ENCODE measurements at places on chromosomes 6 and 20.

DNA sequence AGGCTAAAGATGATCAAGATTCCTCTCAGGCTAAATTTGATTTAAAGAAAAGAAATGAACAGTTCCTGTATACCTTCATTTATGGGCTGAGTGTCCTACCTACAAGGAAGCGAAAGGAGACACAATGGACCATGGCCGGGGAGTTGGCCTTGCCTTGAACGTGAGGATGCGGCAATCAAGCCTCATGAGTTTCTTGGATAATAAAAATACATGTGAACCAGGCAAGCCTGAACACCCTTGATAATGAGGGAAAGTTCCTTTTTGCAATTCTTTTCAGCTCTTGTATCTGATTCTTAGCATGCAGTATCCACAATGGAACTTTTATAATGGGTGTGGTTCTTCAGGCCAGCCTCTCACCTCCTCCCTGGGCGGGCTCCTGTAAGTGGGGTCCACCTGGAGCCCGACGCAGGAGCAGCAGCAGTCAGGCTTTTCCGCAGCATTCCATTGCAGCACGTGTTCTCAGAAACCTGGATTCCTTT, 83.8 kb downstream of the RNASET2 start:
- no peak for DNase-seq

GRCh38 chr6:118748311-118749062, 97.1 kb upstream of the CEP85L start:
- peak; percentile 10 for DNase-seq

- no peak for DNase-seq
Observed at GRCh38 chr6:62039605-62040004, 246.4 kb downstream of the KHDRBS2 start.

GRCh38 chr6:36984581-36985416, 1.2 kb downstream of the MTCH1 start:
- peak; percentile 44 for DNase-seq

GRCh38 chr6:7432391-7433120, 42.9 kb downstream of the RIOK1 start:
- no peak for DNase-seq

- no peak for DNase-seq
Observed at GRCh38 chr20:48819821-48820648, 7.8 kb downstream of the PREX1 start.

DNA sequence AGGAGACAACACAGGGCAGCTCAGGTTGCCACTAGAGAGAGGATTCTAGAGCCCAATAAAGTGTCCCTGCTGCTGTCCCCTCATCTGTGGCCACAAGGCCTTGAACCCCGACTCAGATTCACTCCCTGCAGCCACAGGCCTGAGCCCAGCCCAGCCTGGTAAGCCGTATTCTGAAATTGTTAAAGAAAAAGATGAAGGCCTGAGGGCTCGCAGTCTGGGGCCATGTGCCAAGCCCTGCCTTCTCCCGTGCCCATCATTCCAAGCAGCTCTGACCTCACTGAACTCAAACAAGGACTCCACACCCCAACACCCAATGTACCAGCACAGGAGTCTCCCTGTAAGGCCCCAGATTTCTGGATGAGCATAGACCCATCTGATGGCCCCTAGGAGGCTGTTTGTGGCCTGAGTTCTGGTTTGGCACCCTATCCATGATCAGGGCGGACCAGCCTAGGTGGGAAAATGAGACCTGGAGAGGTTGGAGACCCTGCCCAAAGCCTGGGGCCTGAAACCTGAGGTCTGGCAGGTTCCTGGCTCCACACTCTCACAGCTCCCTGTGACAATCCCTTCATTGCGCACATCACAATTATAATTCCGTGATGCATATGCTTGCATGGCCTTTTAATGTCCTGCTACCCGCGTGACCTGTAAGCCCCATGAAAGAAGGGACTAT, 62.0 kb upstream of the TOP1 start:
- DNase-seq: no peak

- DNase-seq: no peak
Observed at GRCh38 chr20:60115451-60115850, 157.2 kb downstream of the CDH26 start.

- no peak for DNase-seq
Observed at GRCh38 chr20:37979021-37979985, 54.0 kb downstream of the TTI1 start.

DNA sequence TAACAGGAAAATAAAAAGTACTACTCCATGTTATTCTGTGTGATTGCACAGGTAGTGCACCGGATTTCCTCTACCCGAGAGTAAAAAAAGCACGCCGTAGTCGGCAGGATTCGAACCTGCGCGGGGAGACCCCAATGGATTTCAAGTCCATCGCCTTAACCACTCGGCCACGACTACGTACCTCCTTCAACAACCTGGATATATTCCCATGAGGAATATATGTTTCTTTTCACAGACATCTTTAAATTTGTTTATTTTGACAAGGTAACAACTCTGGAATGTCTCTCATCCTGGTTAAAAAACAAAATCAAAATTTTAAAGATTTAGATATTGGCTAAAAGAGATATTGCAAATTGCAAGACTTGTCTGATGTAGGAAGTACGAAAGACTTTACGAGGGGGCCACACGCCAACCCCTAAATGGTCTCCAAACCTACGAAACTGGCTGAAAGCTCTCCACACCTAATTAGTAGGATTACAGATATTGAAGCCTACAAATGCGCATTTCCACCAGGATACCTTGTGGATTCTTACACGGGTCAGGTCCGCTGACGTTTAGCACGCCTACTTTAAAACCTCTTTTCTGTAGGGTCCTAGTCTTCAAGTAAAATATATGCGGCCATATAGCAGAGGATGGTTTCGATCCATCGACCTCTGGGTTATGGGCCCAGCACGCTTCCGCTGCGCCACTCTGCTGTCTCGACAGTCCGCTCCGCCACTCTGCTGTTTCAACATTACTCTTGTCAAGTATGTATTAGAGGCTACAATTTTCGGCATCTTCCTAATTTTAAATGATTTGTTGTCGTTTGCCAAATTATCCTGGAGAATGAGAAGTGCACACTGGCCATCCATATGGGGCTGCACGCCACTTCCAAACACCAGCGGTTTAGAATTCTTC, 52.2 kb upstream of the BTN3A2 start:
- DNase-seq: no peak

GRCh38 chr6:118775381-118775780, 118.6 kb upstream of the ASF1A start:
- DNase-seq: no peak

GRCh38 chr20:32455171-32455900, 97.2 kb downstream of the ASXL1 start:
- DNase-seq: no peak

DNA sequence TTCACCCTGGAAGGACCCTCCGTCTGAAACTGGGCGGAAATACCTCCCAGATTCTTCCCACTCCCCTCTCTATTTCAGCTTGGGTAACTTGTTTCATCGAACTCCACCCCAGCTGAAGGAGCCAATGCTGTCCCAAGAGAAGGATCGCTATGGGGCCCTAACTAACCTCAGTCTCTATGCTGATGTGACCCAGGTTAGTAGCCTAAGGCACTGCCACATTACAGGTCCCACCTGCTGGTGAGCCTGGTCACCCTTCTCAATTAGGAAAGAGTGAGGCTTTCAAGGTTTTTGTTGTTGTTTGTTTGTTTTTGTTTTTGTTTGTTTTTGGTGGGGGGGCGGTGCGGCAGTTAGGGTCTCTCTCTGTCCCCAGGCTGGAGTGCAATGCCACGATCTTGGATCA, 168.4 kb downstream of the OR2B2 start:
- DNase-seq: no peak

DNA sequence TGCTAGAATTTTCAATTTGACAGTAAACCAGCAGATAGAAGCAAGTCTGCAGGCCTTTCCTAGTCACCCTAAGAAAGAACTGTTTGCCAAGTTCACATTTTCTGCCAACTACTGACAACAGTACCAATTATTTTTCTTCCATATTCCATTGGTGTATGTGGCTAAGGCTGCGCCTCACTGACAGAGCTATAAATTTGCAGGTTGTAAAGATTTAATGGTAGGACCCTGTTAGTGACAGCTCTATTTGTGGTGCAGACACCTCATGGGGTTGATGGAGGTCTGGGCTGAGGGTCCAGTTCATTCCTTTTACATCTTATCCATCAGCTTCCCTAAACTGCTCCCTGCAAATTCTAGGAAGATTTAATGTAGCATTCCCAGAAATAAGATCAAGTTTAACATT, 228.5 kb downstream of the FRK start:
- DNase-seq: no peak

- DNase-seq: no peak
Observed at GRCh38 chr6:168035098-168035660, 37.7 kb downstream of the KIF25 start.

DNA sequence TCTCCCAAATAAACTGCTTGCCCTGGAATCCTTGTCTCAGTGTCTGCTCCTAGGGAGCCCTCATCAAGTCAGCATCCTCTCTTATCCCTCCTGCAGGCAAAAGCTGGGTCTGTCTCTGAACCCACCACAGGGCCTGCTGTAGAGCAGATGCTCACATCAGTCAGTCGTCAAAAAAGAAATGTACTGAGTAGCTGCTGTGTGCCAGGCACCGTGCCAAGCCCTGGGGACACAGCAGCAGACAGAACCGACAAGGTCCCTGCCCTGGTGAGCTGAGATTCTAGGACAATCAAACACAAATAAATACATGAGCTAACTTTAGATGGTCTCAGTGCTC, 68.5 kb downstream of the EYA2 start:
- DNase-seq: no peak

GRCh38 chr6:107374264-107374663, 85.1 kb downstream of the PDSS2 start:
- DNase-seq: no peak

GRCh38 chr20:51087266-51087665, 64.4 kb upstream of the KCNG1 start:
- no peak for DNase-seq

GRCh38 chr20:23144856-23145255, 58.7 kb upstream of the CD93 start:
- DNase-seq: no peak

DNA sequence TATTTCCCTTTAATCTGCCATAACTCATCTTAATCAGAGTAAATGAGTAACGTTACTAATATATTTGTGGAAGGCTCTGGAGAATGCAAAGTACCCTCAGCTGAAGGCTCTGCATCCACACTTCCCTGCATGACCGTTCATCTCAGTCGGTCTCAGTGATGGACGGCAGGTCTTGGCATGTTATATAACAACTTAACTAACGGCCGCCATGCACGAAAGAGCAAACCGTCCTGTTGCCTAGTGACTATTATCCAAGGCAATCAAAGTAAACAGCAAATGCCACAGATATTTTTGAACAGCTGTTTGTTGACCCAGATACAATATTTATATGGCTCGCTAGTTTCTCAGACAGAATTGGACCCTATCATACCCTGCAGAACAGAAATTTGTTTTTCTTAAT, 194.9 kb upstream of the SMLR1 start:
- no peak for DNase-seq

DNA sequence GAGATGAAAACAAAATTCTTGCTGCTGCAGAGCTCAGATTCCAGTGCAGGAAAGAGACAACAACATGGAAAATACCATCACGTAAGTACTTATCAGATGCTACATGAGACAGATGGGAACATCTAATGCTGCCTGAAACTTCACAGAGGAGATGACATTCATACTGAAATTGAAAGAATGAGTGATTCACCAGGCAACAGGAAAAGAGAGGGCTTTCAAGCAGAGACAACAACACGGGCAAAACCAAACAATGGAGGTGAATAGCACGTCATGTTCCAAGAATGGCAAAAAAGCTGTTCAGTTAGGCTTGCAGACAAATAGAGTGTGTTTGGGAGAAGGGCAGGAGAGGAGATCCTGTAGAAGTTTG, 39.3 kb downstream of the GTF2H5 start:
- no peak for DNase-seq

DNA sequence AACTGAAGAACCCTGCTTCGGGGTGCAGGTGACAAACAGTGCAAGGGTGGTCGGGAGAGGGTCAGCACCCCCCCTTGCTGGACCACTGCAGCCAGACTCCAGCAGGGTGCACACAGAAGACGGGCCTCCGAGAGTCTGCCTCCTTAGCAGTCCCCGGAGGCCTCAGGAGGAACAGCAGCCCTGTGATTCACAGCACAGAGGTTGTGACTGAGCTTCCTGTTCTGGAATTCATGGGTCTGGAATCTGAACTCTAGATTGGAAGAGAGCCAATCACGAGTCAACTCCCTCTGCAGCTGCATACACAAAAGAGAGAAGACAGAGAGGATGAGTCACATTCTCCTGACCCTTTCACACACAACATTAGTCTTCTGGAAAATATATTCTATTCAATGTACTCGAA, 249.0 kb upstream of the OPRM1 start:
- peak; percentile 19 for DNase-seq

DNA sequence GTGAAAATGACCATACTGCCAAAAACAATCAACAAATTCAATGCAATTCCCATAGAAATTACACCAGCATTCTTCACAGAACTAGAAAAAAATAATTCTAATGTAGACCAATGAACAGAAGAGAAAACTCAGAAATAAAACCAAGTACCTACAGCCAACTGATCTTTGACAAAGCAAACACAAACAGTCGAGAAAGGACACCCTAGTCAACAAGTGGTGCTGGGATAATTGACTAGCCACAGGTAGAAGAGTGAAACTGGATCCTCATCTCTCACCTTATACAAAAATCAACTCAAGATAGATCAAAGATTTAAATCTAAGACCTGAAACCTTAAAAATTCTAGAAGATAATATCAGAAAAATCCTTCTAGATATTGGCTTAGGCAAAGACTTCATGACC, 44.5 kb upstream of the ZNF133 start:
- DNase-seq: no peak

DNA sequence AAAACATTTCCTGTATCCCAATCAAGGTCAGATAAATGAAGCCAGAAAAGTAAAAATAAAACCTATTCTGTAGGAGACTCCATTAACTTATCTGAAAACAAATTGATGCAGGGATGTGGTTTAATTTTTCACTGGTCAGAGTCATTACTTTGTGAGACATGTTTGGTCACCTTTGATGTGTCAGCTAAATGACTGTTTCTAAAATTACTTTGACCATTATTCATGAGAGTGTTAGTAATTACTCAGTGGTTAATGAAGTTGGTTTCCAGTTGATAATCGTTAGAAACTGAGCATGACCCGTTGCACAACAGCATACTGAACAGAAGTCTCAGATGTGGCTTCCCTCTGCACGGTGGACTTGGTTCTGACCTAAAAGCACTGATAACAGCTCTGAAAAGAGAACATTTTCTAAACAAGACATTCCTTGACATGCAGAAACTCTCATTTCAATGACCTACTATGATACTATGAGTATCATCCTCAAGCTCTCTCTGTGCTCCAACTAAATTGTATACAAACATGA, 410.5 kb upstream of the RNF217 start:
- DNase-seq: no peak

DNA sequence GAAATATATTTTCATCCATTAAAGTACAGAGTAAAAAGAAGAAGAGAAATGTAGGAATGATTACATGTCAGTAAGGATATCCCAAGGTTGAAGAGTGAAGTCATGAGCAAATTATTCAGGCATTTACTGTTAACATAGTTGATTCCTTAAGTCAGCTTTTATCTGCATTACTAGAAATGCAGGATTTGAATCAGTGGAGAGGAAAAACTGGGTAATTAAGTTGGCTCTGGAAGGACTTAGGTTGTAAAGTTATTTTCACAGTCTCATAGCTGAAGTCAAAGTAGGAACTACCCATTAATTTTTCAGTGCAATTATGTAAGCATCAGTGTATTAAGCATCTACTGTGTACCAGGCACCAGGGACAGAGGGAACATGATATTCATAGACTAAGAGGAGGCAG, 7.8 kb downstream of the NAA20 start:
- DNase-seq: no peak

Measured in T1000 (cell line).